Left cardiac atrium (tissue), 4 donors: ENCODE measurements at places on chromosomes 3 and 15.

DNA sequence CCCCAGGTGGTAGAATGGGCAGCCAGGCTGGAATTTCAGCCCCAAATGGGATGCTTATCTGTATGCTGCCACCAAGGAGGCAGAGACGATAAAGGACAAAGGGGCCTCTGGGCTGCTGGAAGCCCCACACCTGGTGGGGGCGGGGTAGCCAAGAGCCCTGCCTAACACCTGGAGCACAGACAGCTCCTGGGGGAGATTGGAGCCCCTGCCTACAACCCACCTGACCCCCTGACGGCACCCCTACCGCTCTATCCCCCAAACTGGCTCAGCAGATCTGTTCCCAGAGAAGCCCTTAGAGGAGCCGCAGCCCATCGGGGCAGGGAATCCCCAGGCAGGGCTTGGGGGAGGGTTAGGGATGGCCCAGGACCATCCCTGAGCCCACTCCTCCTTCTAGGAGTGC, 15.8 kb upstream of the SEMA3F start:
- DNase-seq: no peak

DNA sequence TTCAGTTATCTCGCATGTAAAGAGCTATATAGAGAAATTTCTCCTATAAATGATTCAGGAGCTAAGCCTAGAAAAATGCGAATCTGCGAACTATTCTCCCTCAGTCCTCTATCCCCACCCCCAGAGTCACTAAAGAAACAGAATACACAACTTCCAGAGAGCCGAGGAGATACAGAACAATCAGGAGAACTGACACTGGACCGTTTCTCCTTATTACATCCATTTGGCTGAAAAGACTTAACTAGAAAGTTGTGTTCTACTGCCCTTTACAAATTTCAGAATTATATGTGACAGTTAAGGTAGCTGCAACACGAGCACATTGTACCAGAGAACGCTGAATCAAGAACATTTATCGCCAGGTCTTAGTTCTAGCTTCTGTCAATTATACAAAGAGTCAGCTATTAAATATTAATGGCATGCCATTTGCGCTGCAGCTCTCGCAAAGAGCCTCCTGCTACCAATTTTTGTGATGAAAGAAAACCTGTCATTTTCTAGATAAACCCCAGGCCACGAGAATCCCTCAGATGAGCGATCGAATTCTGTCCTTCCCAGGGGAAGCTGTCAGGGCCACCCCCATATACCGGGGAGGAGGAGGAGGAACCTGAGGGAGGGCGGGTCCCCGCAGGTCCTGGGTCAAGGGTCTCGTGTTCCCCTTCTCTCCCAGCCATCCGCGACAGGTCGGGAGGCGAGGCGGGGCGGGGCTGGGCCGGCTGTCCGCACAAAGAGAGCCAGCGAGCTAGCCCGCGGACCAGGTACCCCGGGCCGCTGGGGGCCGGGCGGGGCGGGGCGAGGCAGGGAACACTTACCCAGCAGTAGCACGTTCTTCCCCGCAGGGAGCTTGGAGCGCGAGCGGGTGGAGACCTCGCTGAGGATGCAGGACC, 878 bp downstream of the DYNC1LI1 start:
- peak; percentile 61 for DNase-seq

DNA sequence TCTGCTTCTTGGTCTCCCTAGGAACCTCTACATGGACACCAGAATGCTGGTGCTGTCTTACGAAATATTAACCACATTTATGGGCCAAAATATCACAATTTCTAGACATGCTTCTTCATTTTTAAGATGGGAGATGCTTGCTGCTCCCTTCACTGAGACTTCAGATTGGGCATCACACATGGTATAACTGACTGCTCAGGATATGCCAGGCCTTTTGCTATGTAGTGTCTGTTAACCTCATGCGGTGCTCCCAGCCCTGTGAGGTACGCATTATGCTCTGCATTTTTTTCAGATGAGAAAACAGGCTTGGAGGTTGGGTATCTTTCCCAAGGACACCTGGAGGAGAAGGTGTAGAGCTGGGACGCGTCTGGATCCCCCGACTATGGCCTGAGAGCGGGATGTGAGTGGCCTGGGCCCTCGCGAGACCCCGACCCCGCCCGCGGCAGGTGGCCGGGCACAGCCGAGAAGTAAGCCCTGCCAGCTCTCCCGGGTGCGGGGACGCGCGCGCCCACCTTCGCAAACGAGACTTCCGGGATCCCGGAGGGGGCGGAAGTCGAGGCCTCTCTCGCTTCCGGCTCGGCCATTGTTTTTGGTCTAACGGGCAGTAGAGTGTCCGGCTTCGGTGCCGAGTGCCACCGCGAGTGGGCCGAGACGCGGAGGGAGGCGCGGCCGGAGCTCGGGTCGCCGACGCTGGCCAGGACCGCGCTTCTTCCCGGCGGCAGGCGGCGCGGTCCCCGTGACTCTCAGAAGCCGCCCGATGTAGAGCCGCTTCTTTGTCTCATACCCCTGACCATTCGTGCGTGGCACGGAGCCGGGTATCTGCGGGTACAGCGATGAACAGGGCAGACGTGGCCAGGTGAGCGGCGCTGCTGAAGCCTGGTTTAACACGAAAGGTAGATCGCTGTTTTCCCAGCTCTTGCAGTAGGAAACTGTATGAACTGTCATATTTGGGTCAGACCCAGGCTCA, at the start of gene ZKSCAN7:
Gene ZKSCAN7, plus strand, starts transcription at position 568 of the 967 bp plus-strand sequence. CDS start 1,855 bp downstream, outside the sequence.
- DNase-seq: peak; percentile 73

DNA sequence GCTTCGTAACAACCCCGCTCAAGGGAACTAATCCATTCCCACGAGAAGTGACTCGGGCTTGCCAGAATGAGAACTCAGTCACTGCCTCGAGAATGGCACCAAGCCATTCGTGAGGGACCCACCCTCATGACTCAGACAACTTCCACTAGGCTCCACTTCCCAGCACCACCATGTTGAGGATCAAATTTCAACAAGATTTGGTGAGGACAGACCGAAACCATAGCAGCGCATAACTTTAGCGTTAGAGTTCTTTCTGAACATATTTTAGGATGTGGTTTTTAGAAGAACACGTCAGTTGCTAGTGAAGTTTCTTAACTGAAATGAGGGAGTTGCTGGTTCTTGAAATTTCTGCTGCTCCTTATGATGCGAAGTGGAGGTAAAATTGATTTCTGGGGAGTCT, 13.5 kb downstream of the PTPRG start:
- peak; percentile 30 for DNase-seq

DNA sequence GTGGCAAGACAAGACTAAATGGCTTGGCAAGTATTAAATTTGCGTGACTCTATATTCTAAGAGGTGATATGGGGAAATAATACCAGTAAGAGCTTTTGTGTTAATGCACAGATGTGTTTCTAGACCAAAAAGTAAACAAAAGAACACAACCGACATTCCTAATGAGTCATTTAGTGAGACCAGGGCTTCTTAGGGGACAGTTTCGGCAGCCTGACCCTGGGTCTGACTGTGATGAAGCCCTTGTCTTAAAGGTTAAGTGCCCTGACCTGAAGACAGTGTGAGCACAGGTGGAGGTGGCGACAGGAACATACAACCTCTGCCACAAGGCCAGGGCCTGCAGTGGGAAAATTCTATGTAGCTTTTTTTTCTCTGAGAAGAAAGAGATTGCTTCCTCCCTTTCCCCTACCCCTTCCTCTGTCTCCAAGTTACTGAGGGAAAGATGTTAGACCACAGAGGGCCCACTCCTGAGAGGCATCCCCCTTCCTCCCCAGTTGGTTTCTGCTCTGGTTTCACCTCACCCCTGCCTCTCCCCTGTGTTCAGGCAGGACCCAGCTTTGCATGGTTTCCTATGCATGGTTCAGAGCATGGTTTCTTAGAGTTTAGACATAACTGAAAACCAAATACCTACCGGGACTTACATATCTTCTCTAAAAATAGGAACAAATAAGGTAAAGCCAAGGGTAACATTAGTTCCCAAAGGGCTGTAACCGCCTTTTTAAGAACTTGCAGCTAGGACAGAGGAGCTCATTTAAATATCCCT, 24.8 kb upstream of the CMTM7 start:
- DNase-seq: no peak
